ENCODE measurements at places on chromosomes 13 and 19.

DNA sequence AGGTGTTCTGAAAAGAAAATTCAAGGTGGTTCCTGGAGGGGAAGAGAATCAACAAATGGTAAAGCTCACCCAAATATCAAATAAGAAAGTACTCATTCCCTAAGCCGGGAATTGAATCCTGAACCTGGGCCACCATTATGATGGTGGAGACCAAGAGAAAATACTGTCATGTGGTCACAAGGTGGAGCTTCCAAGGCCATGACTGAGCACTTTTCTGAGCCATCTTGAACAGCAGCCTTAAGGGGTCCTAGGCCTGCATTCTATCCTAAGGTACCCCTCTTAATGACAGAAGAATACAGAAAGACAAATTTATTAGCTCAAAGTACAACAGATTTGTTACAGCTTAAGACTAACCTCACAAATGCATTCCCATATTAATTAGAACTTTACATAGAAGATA lies 9.6 kb downstream of the ZNF431 start:
- DNase-seq: no peak

GRCh38 chr13:58619396-58620113 lies 988.0 kb downstream of the PCDH17 start:
- no peak for DNase-seq

DNA sequence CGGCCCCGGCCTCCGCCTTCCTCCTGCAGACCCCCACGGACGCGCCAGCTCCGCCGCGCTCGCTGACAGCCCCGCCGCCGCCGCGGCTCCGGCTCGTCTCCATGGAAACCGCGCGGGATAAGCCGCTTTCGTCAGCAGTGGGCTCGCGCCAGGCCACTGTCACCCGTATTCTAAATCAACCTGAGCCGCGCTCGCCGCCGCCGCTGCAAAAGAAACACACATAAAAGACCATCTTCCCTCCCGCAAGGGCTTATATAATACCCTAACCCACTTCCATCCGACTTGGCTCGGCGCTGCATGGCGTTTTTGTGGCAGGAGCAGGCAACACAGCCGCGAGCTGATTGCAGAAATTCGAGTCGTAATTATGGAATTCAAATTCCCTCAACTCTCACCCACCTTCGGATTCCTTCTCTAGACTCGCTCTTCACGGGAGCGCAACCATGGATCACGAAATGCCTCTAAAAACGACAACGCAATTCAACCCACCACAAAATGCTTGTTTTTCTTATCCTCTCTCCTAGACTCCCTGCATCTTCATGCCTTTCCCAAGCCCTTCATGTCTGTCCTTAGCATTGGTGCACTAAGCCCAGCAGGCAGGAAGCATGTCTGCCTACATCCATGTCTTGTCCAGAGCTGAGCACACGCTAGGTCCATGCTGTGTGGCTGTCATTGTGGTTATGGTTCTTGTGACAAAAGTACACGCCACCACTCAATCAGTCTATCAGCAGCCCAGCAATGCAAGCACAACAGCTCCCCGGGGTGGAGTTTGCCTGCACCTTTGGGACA lies at the start of gene AMER2:
TSS of gene AMER2 (minus strand) at position 772 of the 786 bp plus-strand sequence. CDS start at position 103, 669 bp downstream.
- no peak for DNase-seq

- no peak for DNase-seq
These were observed 40.9 kb downstream of the CBY2 start for GRCh38 chr13:45742985-45743384.

GRCh38 chr13:88817560-88817959 lies 1146.4 kb downstream of the SLITRK5 start:
- no peak for DNase-seq

DNA sequence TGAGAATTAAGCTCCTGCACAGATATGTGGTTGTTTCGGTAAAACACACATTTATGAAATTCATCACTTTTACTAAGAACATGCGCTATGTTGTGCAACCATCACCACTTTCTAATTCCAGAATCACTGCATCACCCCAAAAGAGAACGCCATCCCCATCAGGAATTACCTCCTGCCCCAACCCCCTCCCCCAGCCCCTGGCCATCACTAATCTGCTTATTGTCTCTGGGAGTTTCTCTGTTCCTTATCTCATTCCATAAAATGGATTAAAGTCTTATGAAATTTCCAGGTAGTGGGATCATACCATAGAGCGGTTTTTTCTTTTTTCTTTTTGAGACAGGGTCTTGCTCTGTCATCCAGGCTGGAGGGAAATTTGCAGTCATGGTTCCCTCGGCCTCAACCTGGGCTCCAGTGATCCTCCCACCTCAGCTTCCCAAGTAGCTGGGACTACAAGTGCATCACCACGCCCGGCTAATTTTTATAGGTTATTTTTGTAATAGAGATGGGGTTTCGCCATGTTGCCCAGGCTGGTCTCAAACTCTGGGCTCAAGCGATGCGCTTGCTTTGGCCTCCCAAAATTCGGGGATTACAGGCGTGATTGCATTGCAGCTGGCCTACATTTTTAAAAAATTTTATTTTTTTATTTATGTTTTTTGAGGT lies 3.5 kb downstream of the ZSCAN5B start:
- DNase-seq: no peak

- peak; percentile 96 for DNase-seq
These were observed at the start of gene ARGLU1 for GRCh38 chr13:106567474-106568298. TSS of gene ARGLU1 (minus strand) at chr13:106568137. CDS start at chr13:106567919, 218 bp downstream.

DNA sequence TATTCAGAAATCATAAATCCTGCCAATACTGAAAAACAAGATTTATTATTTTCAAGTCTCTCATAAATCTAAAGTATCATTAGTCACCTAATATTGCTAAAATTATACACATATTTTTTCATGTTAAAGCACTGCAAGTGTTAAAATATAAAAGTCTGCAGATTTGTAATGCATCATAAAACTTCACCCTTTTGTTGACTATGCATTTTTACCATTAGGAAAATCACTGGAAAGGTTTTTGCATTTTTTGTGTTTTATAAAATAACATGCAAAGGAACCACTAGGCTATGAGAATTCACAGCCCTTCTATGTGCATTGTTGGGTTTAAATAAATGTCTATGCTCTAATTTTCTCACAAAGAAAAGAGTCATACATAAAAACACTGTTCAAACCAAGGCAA lies 407.3 kb downstream of the DACH1 start:
- no peak for DNase-seq

GRCh38 chr19:10911579-10912363 lies 16.7 kb downstream of the YIPF2 start:
- no peak for DNase-seq

DNA sequence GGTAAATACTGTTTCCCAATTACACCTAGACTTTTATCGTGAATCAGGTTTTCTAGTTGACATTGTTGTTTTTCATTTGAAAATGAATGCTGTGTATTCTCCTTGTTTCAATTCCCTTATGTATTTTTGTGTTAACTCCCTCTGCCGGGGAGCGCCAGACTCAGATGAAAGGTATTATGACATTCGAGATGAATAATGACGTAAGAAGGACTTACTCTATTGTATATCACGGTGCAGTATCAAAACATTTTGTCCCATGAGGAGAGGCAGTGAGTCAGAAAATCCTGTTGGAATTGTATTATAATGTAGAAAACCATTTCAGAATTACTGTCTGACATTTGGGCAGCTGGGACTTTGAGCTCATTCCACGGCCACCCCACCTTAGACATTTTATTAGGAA lies 61.6 kb downstream of the LRCH1 start:
- no peak for DNase-seq

DNA sequence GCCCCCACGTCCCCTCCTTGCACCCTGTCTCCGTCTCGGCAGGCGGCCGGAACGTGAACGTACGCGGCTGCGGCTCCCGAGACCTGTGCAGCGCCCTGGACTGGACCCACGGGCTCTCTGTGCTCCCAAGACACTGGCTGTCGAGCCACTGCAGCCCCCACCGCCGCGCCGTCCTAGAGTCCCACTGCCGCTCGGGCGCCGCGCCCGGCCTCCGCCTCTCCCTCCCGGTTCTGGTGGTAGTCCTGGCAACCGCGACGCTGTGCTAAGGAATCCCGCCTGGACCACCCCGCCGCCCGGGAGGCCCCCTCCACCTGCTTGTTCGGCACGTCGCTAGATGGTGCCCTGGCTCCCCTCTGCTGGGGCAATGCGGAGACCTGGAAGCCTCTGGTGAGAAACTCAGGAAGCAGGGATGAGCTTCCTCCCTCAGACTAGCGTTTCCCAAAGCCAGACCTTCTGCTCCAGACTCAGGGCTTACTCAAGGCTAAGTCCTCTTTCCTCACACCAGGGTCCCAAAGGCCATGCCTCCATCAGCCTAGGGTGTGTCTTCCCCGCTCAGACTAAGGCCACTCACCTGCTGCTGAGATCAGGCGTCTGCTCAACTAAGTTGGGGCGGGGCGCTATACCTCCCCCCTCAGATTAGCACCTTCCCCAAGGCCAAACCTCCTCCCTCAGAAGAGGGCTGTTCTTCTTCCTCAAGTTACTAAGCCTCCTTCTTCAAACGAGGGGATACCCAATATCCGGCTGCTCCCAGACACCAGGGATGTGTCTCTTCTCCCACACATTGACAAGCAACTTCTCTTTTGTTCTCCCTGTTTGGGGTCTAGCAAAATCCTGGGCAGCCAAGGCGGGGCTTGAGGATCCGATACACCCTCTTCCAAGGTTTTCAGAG lies 16.1 kb upstream of the IRGC start:
- DNase-seq: no peak

GRCh38 chr19:46736531-46737297 lies 9.1 kb upstream of the FKRP start:
- no peak for DNase-seq

DNA sequence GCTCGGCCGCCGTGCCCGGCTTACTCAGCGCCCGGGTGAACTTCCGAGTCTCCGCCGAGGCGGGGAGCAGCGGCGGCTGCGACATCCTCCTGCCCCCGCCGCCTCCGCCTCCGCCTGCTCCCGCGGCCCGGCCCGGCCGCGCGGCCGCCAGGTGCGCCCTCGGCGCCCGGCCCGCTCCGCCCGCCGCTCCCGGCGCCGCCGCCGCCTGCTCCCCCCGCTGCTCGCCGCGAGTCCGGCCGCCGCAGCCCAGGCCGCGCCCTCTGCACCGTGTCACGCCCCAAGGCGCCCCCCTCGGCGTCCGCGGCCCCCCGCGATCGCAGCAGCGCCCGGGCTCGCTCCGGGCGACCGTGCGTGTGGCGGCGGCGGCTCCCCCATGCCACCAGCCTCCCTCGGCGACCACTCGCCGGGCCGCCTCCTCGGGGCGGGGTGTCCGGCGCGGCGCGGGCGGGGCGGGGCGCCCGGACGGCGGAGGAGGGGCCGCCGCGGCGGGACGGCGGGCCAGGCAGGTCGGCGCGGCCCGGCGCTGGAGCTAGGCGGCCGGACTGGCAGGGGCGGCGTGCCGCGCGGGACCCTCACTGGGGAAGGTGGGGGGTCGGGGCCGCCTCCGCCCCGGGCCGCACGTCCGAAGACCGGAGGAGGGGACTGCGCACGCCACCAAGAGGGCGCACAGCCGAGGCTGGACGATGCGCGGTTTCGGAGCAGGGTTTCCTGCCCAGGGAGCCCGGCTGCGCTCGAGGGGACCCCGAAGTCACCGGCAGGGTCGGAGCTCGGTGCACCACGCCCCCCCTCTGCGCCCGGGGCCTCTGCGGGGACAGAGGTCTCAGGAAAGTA lies 108.6 kb upstream of the DOCK9 start:
- DNase-seq: peak; percentile 69

- DNase-seq: no peak
These were observed 40.7 kb downstream of the MZT1 start for GRCh38 chr13:72686766-72687165.

GRCh38 chr13:64925284-64925683 lies 2304.9 kb downstream of the PCDH9 start:
- no peak for DNase-seq

DNA sequence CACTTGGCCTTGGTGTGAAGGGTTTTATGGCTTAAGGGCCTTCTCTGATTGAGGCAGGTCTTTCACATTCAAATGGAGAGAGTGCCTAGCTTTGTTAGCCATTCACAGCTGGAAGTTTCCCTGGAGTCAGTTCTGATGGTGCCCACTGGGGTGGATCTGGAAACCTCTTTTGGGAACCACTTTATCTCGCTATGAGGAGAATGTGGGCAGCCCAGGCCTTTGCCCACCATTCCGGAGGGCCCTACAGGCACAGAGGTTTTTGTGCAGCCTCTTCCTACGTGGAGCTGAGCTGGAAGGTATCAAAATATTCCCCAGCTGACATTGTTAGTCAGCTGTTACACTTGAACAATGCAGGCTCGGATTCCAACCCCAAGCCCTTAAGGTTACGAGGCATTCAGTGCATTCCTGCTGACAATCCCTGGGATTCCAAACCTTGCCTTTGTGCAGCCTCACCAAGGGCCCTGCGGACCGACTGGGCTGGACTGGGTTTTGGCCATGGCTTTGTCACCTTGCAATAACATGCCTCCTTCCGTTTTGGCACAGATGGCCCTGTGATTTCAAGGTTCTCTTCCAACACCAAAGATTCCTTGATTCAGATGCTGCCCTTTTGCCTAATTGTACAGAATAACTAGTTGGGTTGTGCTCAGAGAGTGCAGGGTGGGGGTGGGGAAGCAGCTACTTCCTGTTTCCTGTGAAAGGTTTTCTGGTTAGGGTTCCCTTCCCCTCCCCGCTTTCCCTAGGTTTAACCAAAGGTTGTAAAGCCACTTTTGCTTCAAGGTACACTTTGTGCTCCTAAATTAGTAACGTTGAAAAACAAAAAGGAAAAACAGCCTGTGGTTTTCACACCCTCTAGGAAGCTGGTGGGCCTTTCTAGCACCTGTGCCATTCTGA lies 27.0 kb downstream of the SAE1 start:
- no peak for DNase-seq

DNA sequence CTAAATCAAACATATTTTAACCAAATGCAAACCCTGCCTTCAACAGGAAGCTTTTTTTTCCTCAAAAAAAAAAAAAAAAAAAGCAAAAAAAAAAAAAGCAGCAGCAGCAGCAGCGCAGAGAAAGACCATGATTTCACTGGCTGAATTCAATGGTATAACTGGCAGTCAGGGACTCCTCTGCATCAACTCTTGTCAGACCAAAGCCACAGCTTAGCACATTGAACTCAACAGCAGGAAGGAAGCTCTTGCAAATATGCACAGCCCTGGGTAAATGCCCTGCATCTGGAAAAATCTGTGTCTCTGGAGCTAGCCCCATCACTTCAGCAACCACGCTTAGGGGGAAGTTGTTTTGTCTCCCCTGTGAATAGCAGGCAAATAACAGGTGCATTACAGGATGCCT lies 17.6 kb upstream of the DHRS12 start:
- DNase-seq: no peak

- DNase-seq: no peak
These were observed 7.8 kb downstream of the EBPL start for GRCh38 chr13:49683489-49683888.

DNA sequence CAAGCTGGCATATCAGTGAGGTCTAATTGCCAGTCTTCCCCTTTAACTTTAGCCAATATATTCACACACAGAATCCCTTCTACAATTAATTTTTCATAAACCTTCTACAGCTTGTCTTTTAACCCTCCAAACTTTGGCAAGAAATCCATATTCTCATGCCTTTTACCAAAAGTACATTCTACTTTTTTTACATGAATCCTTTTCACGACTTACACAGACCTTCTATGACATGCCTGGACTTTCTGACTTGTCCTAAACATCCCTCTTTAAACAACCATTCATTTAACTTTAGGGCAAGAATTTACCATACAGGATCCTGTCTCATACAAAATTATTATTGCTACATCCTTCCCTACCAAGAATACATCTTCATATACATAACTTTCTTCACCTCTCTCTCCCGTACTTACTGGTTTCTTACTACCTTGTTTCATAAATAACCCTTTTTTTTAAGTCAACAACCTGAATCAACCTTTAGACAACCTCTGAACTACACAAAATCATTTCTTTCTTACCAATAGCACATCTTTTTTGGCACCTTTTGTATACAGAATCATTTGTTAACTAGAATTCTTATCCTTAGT lies 23.5 kb downstream of the ZNF544 start:
- no peak for DNase-seq

GRCh38 chr13:35966024-35966423 lies 165.2 kb downstream of the DCLK1 start:
- no peak for DNase-seq

GRCh38 chr13:98998831-98999638 lies 21.2 kb upstream of the DOCK9 start:
- no peak for DNase-seq
